ENCODE measurements at places on chromosomes 2 and 18. TPM values are rescaled to one million over a fixed set of nuclear protein-coding genes. Genes with fewer than 3 reads are reported as not detected.

C1QL2 gene
- total RNA-seq = not detected

C2orf74 gene
- 4.8 TPM for total RNA-seq

KIAA1328 gene
- total RNA-seq = 19.6 TPM

KLF7 gene
- 90.9 TPM for total RNA-seq

- peak overlapping the region; percentile 98 for H3K27ac ChIP-seq
- no peak overlapping the region for H3K4me3 ChIP-seq
- no peaks in the 10 kb centered on the region for H3K36me3 ChIP-seq
Observed at GRCh38 chr2:152542995-152543481, 174.2 kb downstream of the PRPF40A start.

GKN2 gene
- not detected for total RNA-seq

DNA sequence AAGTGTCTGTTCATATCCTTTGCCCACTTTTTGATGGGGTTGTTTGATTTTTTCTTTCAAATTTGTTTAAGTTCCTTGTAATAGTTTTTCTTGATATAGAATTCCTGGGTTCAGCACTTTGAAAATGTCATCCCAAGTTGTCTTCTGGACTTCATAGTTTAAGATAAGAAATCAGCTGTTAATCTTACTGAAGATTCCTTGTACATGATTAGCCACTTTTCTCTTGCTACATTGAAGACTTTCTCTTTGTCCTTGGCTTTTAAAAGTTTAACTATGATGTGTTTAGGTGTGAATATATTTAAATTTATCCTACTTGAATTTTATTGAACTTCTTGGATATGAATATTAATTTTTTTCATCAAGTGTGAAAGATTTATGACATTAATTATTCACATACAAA is 387.2 kb upstream of the CWC22 start:
- no peaks in the 10 kb centered on the region for H3K4me1 ChIP-seq
- DNase-seq = no peak
- no peak overlapping the region for H3K27ac ChIP-seq

DNA sequence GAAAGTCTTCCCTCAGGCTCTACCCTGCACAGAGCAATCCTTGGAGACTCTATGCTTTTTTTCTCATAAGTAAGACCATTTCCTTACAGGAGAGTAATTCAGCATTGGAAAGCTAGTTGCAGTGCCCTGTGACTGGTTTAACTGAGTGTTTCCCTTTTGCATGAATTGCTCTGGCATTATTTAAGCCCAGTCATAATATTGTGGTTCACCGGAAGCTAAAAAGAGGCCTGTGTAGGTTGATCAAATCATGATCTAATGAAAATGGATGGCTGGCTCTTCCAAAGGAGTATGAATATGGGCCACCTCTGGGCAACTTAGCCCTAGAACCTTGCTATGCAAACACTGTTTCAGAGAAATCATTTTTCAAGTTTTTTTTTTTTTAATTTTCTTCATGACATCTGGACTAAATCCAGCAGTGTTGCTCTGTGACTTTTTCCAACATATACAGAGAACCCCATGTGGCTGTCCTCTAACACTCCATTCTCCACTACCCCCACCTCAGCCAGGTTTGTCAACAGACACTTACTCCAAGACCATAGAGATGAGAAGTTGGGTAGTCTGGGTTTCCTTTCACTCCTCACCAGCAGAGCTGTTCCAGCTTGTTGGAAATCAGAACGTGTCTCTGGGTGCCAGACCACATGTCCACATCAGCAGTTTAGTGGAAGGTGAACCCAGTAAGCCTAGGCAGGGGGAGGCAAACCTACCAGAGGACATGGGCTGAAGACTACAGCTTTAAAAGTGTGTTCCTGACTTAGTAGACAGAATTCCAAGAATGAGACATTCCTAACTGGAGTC is 175.2 kb upstream of the SLC14A2 start:
- no peaks in the 10 kb centered on the region for H3K27me3 ChIP-seq
- H3K36me3 ChIP-seq = no peaks in the 10 kb centered on the region
- H3K4me1 ChIP-seq = peaks cover 2% of the 10 kb centered on the region
- DNase-seq = no peak
- no peak overlapping the region for H3K4me3 ChIP-seq

ZSWIM2 gene
- total RNA-seq = not detected

DNA sequence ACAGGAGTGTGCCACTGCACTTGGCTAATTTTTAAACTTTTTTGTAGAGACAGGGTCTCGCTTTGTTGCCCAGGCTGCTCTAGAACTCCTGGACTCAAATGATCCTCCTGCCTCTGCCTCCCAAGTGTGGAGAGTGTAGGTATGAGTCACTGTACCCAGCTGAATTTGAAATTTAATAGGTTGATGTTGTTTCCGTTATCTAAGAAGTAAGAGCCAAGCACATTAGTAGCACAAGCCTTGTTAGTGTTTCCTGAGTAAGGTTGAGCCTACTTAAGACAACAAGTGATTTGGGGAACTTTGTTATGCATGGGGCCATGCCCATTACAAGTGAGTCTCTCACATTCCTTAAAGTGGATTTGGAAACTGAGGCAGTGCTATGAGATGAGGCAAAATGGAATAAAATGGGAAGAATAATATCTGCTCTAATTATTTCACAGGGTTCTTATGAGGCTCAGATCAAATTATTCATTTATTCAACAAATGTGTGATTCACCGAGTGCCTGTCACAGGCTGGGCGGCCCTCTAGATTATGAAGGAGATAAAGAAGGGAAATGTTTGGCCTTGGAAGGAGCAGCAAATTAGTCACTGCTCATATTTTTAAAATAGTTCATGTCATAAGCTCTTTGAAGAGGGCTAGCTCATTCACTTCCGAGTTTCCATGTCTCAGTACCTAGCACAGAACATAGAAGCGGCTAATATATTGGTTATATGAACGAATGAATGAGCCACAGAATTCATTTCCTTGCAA is 217.2 kb downstream of the LDLRAD4 start:
- peaks cover 3% of the 10 kb centered on the region for H3K4me1 ChIP-seq
- H3K27ac ChIP-seq = peak overlapping the region; percentile 97
- H3K27me3 ChIP-seq = no peaks in the 10 kb centered on the region
- no peaks in the 10 kb centered on the region for H3K36me3 ChIP-seq

DNA sequence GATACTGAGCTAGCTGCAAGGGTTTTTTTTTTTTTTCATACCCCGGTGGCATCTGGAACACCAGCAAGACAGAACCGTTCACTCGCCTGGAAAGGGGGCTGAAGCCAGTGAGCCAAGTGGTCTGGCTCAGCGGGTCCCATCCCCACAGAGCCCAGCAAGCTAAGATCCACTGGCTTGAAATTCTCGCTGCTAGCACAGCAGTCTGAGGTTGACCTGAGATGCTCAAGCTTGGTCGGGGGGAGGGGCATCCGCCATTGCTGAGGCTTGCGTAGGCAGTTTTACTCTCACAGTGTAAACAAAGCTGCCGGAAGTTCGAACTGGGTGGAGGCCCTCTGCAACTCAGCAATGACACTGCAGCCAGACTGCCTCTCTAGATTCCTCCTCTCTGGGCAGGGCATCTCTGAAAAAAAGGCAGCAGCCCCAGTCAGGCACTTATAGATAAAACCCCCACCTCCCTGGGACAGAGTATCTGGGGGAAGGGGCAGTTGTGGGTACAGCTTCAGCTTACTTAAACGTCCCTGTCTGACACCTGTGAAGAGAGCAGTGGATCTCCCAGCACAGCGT is 5.1 kb upstream of the MIB1 start:
- H3K27ac ChIP-seq = no peak overlapping the region
- no peaks in the 10 kb centered on the region for H3K4me1 ChIP-seq
- no peak overlapping the region for H3K4me3 ChIP-seq
- DNase-seq = no peak
- no peaks in the 10 kb centered on the region for H3K36me3 ChIP-seq

DNA sequence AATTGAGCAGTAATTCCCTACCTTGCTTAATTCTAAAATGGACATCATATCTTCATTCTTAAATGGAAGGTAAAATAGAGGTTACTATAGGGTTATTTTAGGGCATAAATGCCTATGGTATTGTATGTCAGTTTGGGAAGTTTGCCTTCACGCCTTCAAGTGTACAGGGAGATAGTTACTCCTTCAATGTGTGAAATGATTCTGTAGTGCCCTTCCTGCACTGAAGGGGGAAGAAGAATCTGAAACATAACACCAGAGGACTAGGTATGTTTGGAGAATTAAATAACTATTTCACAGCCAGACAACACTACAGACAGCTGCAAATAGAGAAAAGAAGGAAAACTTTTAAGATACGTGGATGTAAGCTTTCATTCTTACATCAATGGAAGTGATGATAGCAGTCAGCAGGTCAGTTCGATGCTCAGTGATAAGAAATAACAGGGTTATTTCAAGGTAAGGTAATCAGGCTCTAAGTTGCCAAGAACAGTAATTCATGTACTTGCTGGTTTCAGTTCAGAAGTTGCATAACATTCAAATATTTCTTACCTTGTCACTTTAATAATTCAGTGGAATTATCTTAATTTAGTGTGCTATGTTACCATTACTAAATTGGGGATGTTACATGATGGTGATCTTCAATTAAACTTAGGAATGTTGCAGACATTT is 4.0 kb downstream of the PKP4 start:
- no peak for DNase-seq
- H3K4me3 ChIP-seq = no peak overlapping the region
- H3K27me3 ChIP-seq = no peaks in the 10 kb centered on the region
- no peaks in the 10 kb centered on the region for H3K36me3 ChIP-seq

DNA sequence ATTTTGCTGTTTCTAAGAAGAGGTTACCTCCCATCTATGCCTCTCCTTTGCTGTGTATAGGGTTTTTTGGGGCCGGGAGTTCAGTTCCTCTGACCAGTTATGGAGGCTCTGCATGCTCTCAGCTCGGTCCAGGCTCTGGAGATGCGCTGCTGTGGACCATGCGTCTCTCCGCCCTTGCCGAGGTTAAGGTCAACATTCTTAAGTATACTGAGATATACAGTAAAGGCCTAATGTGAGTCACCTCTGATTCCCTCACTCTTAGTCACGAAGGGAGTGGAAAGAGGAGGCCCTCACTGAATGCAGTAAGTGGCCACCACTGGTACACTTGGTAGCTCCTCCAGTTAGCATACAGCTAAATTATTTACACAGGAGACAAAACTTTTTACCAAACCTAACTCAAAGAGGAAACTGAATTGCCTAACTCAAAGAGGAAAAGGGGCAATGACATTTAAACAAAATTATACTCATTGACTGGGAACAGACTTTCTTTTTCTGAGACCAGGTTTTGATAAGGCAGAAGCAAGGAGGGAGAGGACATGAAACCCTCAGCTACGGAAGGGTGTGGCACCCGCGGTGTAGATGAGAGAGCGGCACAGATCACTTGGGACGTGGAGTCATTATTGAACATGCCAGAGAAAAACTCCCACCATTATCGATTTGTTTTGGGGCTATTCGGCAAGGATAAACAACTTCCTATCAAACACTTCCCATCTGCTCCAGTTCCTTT is 98.7 kb downstream of the COPS8 start:
- H3K36me3 ChIP-seq = no peaks in the 10 kb centered on the region
- H3K4me1 ChIP-seq = no peaks in the 10 kb centered on the region
- no peaks in the 10 kb centered on the region for H3K27me3 ChIP-seq

GRCh38 chr2:216498379-216499352 is at the start of gene RPL37A:
TSS of gene RPL37A (plus strand) at chr2:216498844. CDS start at chr2:216498875, 31 bp downstream.
- no peaks in the 10 kb centered on the region for H3K4me1 ChIP-seq
- no peaks in the 10 kb centered on the region for H3K27me3 ChIP-seq
- peak within 1 kb of the TSS; percentile 75 for H3K27ac ChIP-seq
- H3K4me3 ChIP-seq = peak within 1 kb of the TSS; percentile 42
- DNase-seq = peak; percentile 96

- H3K4me1 ChIP-seq = peaks cover 3% of the 10 kb centered on the region
- H3K27me3 ChIP-seq = no peaks in the 10 kb centered on the region
- no peak overlapping the region for H3K4me3 ChIP-seq
- H3K27ac ChIP-seq = peak overlapping the region; percentile 33
Observed at GRCh38 chr18:77102259-77103040, 30.1 kb downstream of the MBP start.

DNA sequence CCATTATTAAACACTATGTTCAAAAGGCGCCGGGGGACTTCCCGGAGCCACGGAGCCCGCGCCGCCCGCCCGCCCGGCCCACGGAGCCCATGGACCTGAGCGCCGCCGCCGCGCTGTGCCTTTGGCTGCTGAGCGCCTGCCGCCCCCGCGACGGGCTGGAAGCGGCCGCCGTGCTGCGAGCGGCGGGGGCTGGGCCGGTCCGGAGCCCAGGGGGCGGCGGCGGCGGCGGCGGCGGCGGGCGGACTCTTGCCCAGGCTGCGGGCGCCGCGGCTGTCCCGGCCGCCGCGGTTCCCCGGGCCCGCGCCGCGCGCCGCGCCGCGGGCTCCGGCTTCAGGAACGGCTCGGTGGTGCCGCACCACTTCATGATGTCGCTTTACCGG is 197 bp downstream of the GDF7 start:
- no peaks in the 10 kb centered on the region for H3K27me3 ChIP-seq
- H3K4me3 ChIP-seq = peak overlapping the region; percentile 74
- no peaks in the 10 kb centered on the region for H3K4me1 ChIP-seq
- no peak overlapping the region for H3K27ac ChIP-seq
- DNase-seq = no peak
- H3K36me3 ChIP-seq = no peaks in the 10 kb centered on the region

DNA sequence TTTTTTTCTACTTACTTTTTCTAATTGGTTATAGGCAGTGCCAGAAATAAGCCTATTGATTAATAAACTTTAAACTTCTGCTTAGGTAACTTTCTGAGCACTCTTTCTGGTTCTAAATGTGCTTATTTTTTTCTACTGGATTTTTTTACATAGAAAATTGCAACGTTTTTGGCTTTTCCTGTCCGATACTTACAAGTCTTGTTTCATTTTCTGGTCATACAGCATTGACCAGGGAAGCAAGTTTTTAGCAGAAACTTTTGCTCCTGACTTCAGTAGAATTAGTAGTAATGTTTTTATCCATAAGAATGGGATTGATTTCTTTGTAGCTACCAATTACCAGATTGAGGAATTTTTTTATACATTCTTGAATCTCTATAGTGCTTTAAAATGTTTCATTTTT is 36.9 kb downstream of the NCKAP5 start:
- H3K36me3 ChIP-seq = no peaks in the 10 kb centered on the region
- DNase-seq = no peak
- no peak overlapping the region for H3K4me3 ChIP-seq
- H3K27me3 ChIP-seq = no peaks in the 10 kb centered on the region
- no peaks in the 10 kb centered on the region for H3K4me1 ChIP-seq
- H3K27ac ChIP-seq = no peak overlapping the region

GRCh38 chr2:44537264-44537663 is 175.5 kb downstream of the CAMKMT start:
- H3K36me3 ChIP-seq = no peaks in the 10 kb centered on the region
- no peaks in the 10 kb centered on the region for H3K27me3 ChIP-seq
- DNase-seq = no peak
- H3K4me1 ChIP-seq = no peaks in the 10 kb centered on the region

AFF3 gene
- 10.6 TPM for total RNA-seq

CGREF1 gene
- 8.6 TPM for total RNA-seq

GRCh38 chr2:233468741-233469110 is 97.9 kb downstream of the USP40 start:
- no peaks in the 10 kb centered on the region for H3K4me1 ChIP-seq
- no peak overlapping the region for H3K4me3 ChIP-seq
- no peaks in the 10 kb centered on the region for H3K27me3 ChIP-seq
- DNase-seq = no peak
- H3K27ac ChIP-seq = no peak overlapping the region
- peaks cover 3% of the 10 kb centered on the region for H3K36me3 ChIP-seq

DAPL1 gene
- not detected for total RNA-seq

Data from aorta (tissue), 5 donors.